ENCODE measurements at places on chromosomes 3 and 15.

GRCh38 chr3:173676094-173676493, 278.6 kb downstream of the NLGN1 start:
- DNase-seq = no peak

- DNase-seq = no peak
Measured at GRCh38 chr15:93020976-93021772, 67.8 kb downstream of the RGMA start.

DNA sequence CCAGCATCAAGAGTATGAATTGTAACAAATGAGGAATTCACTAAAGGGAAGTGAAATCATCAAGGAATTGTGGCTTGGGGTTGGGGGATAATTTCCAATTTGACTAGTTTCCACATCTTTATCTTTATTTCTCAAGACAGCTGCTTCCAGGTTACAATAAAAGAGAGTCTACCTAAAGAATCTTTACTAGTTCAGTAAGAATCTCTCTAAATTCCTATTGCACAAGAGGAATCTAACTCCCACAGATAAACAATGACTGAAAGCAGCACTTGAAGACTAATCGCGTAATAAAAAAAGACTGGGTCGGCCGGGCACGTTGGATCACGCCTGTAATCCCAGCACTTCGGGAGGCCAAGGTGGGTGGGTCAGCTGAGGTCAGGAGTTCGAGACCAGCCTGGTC, 194.4 kb downstream of the KBTBD8 start:
- DNase-seq = no peak

- DNase-seq = no peak
Measured at GRCh38 chr3:165770781-165771180, 66.4 kb downstream of the BCHE start.

Measured in RPMI8226 (cell line).